Activated T-helper 17 cell treated with anti-CD3 and anti-CD28 coated beads, Interleukin-2, amount 50 U/mL, for 72 hours (primary cell): ENCODE measurements at places on chromosomes 6 and 20.

- ATAC-seq: no peak
Measured at GRCh38 chr20:59152559-59153354, 10.9 kb upstream of the ZNF831 start.

DNA sequence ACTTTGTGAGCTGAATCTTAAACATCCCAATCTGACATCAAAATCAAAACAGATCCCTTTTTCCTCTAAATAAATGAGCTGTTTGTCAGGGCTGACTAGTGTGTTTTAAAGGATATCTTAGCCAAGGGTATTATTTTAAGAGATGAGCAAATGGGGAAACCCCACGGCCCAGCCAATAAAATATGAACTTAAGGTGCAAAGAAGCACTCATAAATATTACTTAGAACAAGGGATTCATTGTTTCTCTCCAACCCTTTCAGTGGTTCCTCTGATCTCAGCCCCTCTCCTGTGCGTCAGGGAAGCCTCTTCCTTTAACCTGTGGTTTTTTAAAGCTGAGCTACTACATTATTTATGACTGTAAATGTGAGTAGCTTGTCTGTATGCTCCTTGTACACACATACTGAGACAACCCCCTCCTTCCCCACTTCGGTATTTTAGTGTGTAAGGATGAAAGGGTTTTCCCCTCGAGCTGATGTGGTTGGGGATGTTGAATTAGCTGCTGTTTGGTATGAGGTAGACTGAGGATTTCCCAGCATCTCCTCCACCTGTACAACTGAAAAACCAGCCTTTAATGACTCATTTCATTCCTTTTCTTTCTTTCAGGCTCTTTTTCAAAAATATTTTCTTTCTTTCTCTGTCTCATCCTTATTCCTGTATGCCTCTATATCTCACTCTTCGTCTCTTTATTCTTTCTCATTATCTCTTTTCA is 6.5 kb downstream of the BMP5 start:
- peak; percentile 92 for ATAC-seq

DNA sequence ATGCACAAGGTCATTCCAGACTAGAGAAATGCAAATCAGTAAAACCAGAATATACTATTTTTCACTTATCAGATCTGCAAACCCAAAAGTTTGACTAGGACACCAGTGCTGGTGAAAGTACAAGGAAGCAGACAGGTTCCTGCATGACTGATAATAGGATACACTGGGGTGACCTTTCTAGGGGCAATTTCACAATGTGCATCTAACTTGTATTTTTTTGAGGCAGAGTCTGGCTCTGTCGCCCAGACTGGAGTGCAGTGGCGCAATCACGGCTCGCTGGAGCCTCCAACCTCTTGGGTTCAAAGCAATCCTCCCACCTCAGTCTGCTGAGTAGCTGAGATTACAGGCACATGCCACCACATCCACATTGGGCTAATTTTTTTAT is 11.4 kb downstream of the COMMD7 start:
- no peak for ATAC-seq

DNA sequence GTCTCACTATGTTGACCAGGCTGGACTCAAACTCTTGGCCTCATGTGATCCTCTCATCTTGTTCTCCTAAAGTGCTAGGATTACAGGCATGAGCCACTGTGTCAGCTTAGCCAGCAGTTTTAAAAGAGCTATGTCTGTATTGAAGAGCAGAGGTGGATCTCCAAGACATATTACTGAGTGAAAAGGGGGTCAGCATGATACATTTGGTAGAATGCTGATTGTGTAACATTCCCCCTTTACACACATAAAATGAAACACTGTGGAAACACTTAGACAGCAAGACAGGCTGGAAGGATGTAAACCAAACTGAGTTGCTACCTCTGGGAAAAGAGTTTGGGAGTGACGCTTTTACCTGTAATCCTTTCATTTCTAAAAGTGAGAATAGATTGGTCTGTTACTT is 1.7 kb upstream of the RIPOR3 start:
- no peak for ATAC-seq

DNA sequence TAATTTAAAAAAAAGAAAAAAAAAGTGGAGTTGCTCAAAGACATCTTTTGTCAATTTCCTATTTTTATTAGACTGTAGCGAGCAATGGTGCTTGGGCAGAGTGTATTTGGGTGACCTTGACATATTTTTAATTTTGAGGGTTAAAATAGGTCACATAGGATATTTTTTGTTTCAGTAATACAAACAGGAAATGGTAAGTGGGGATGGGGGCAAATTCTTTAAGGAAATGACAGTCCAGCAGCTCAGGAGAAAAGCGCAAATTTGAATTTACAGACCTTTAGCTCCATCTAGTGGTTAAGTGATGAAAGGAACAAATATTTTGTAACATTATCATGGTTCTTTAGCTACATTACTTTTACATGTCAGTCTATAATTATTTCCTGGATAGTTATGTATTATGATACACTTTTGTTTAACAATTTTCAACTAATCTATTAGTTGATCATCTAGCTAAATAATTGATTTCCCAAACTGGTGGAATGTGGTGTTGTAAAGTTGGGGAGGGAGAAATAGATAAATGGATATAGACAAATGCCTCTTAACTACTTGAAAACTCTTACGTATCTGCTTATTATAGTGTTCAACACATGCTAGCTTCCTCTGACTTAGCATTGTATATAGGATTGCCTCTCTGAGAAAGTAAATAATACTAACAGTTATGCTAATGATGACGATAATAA is 10.0 kb downstream of the CITED2 start:
- ATAC-seq: peak; percentile 24

GRCh38 chr20:14210146-14210545 is 127.3 kb downstream of the FLRT3 start:
- ATAC-seq: no peak

- no peak for ATAC-seq
Measured at GRCh38 chr20:2390951-2391675, 10.4 kb downstream of the TGM6 start.

GRCh38 chr20:29296256-29297230 is 1960.9 kb upstream of the DEFB115 start:
- no peak for ATAC-seq

DNA sequence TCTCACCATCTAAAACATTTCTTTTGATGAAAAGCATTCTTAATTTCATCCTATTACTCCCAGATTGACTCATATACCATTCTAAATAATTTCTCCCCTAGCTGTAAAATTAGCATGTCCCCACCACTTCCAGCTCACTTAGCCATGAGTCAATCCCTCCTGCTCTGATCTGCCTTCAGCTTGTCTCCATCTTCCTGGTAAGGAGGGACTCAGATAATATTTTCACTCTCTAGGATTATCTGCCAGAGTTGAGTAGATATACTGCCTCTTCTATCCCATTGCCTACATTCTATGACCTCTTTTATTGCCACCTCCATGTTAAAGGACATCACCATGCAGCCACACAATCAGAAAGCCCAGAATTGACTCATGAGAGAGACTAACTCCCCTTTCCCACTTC is 348.8 kb upstream of the POU3F2 start:
- no peak for ATAC-seq

GRCh38 chr6:156943166-156943565 is 166.0 kb downstream of the ARID1B start:
- no peak for ATAC-seq

DNA sequence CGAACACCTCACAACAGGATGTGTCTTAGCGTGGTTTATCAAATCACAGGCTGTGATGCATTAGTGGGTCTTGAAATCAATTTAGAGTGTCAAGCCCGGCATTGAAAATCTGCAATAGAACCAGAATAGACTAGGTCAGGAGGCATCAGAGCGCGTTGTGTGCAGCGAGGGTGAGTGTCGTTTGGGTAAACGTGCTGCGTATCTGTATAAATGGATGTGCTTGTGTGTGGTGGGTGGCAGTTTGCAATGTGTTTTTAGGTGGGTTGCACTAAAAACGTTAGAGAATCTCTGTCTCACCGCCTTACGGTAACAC is 121.0 kb upstream of the SULF2 start:
- ATAC-seq: no peak

GRCh38 chr6:1575210-1576041 is 34.3 kb upstream of the FOXC1 start:
- no peak for ATAC-seq

GRCh38 chr20:63896264-63897105 is 1.6 kb downstream of the DNAJC5 start:
- peak; percentile 56 for ATAC-seq

DNA sequence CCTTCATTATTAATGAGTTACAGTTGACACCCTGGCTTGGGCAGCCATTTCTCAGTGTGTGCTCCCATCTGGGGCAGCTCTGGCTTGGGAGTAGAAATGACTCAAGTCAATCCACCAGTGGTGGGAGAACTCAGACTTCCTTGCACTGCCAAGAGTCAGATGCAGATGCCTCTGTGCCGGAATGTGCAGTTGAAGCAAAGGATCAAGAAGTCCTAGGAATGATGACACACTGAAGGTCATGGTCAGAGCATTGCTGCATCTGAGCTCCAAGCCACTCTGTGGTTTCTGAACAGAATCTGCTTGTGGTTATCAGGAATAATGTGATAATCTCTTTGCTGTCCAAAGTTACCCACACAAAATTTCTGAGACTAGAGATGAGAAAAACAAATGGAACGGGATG is 19.5 kb upstream of the PAX1 start:
- no peak for ATAC-seq

DNA sequence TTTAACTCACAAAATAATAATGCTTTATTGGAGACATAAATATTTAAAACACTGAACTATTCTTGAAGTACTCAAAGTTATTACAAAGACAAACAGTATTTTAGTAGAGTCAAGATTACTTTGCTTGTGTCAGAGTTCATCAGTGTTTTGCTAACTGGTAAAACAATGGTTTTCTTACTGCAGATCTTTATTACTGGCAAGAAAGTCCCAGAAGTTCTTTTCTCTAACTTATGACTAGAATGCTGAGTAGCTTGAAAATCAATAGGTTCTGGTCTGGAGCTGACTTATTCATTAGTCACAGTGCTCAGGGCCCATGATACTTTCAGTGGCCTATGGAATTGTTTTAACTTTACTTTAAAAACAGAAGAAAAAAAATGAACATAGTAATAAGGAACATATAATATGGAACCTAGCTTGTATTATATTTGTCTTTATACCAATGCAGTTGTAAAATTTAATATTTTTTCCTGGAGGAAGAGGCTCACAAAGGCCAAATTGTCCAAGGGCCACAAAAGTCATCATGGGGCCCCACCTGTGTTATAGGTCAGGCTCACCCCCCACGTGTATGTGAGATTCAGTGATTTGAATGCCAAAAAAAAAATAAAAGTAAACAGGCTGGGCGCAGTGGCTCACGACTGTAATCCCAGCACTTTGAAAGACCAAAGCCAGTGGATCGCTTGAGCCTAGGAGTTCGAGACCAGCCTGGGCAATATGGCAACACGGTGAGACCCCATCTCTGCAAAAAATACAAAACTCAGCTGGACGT is 53.3 kb downstream of the PLEKHG1 start:
- peak; percentile 94 for ATAC-seq

DNA sequence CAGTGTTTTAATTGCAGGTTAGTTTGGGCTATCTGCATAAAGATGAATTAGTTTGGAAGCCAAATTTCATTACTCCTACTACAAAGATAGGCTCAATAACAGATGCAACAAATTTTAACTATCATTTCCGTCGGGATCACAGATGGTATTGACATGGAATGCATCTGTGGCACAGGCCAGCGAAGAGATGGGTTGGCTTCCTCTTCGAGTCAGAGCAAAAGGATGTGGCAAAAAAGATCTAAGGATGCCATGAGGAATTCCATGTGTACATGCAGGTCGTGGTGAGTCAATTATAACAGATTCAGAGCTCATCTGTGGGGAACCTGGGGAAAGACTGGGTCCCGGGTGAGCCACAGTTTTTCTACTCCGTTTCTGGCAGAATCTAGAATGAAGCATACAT is 83.0 kb upstream of the CITED2 start:
- ATAC-seq: no peak

DNA sequence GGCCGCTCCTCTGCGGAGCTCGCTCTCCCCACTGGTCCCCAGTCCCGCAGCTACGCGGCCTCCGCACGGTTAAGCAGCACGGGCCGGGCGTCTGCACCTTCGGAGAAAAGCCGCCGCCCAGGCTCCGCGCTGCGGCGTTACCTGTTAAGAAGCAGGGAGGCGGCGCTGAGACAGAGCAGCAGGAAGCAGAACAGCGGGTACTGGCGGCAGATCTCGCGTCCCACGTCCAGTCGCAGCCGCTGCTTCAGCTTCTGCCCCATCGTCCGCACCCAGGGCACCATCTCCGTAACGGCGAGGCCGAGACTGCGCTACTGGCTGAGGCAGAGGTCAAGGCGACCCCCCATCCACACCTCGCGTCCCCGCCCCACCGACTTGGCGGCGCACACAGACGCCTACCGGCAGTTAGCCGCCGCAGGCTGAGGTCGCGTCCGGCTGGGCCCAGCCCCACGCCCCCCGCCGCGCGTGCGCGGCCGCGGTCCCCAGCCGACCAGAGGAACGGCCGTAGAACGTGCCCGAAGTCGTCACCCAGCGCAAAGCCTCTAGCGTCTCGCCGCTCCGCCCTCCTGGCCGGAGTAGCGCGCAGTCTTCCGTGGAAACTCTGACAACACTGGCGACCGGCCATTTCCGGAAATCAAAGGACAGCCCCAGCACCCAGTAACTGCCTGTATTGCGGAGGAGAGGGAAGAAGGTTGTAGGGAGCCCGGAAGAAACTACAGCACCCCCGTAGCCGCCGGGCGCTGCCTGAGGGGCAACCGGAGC is at the start of gene SNX14:
SNX14 (minus strand) TSS at position 421 of the 759 bp plus-strand sequence; CDS start at position 281, 140 bp downstream.
- ATAC-seq: peak; percentile 86

DNA sequence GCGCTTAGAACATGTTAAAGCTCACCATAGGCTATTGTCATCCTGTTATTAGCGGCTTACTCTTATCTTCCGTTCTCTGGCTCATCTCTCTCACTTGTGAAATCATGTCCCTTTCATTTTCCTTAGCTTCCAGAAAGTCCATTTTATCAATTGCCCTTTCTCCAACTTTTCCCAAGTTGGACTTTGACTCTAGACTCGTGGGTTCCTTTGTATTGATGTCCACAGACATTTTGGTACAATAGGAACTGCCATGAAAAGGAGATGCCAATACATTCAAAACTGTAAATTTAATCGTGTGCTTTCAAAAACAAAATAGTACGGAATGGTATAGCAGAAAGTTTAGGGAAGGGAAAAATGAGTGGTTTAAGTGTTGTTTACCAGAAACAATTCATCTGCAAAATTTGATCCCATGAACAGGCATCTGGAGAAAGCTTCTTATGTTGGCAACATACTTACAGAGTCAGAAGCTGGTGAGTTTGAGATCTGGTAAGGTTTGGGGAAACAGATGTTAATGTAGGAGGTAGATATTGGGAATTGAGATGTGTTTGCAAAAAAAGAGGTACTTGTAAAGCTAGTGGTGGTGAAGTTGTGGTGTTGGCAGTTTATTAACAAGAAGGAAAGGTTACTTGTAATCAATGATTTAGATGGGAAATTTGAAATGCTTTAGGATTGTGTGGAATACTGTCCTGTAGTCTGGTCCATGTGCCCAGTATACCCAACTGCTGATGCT is 10.2 kb upstream of the HIVEP1 start:
- no peak for ATAC-seq

GRCh38 chr6:3757241-3757641 is 5.7 kb upstream of the PXDC1 start:
- ATAC-seq: no peak

GRCh38 chr6:6801635-6802218 is 213.2 kb downstream of the LY86 start:
- no peak for ATAC-seq

GRCh38 chr20:17680836-17681725 is 961 bp downstream of the RRBP1 start:
- peak; percentile 49 for ATAC-seq
